ENCODE measurements at places on chromosomes 11 and 22. TPM values are rescaled to one million over a fixed set of nuclear protein-coding genes. Genes with fewer than 3 reads are reported as not detected.

IL18BP gene
- total RNA-seq = 21.5 TPM

DNA sequence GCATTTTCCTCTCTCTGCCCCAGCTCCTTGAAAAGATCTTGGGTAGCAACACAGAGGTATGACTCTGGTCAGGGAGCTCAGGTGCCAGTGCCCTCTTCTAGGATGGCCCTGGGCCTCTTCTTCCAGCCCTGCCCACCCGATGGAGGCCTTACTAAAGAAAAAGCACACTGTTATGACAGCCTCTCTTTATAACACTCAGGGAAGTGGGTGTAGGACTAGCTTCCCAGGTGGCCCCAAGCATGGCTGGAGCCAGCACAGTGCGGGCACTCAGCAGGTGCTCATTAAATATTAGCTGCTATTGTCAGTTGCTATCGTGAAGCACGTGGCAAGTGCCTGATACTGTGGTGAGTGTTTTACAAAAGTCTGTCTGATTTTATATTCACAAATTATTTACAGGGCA lies 127.2 kb upstream of the B3GAT1 start:
- DNase-seq = peak; percentile 46

- peak; percentile 48 for DNase-seq
These were observed 10.3 kb downstream of the PARVG start for GRCh38 chr22:44191036-44191454.

DNA sequence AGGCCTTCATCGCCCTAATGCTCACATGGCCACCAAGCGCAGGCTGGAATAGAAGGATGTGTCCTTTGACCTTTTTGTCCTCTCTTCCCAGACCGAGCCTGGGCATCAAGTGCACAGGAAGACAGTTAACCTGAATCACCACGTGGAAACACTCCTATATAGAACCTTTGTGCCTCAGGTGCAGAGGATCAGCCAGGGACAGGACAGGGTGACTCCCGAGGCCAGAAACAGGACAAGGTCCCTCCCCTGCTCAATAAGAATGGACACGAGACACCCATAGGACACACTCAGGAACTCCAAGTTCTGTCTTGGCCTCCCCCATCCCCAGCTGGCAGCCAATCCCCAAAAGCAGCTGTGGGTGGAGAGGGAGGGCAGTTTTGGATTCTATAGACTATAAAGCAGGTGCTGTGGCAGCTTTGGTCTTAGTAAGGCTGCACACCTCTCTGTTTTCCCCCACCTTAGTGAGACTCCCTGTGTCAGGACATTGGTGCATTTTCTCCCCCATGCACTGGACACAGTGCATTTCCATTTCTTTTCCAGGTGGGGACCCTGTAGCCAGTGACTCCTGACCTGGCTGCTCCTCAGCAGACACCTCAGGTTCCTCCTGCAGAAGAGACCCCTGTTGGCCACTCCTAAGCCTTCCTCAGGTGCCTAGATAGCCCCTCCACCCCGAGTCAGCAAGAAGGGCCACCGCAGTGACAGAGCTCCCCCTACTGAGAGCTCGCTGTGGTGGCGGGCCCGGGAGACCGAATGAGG lies 43.6 kb upstream of the POU2AF1 start:
- DNase-seq = peak; percentile 83

SERHL2 gene
- total RNA-seq = 1.2 TPM

GRCh38 chr11:34234086-34234740 lies 123.6 kb downstream of the ABTB2 start:
- no peak for DNase-seq

WNT11 gene
- total RNA-seq = 8.7 TPM

DNA sequence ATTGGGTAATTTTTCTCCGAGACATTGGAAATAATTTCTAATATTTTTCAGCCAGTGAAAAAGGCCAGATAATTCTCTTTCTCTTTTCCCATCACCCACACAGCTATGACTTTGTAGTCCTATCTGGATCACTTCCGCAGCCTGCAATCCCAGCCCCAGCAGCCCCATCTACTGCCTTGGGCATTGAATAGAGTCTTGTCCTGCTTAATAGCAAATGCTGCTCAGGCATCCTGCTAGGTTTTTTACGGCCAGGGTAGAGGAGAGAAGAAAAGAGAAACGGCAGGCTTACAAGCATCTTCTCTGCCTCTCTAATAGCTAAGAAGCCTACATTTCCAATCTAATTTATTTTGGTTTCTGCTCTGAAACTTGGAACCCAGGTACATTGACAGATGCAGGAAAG lies 154.3 kb upstream of the B3GAT1 start:
- no peak for DNase-seq

- no peak for DNase-seq
These were observed 87.7 kb upstream of the ALX4 start for GRCh38 chr11:44397586-44398178.

- DNase-seq = no peak
These were observed 37.8 kb downstream of the ISX start for GRCh38 chr22:35103761-35104160.

NAALAD2 gene
- 2.6 TPM for total RNA-seq

DNA sequence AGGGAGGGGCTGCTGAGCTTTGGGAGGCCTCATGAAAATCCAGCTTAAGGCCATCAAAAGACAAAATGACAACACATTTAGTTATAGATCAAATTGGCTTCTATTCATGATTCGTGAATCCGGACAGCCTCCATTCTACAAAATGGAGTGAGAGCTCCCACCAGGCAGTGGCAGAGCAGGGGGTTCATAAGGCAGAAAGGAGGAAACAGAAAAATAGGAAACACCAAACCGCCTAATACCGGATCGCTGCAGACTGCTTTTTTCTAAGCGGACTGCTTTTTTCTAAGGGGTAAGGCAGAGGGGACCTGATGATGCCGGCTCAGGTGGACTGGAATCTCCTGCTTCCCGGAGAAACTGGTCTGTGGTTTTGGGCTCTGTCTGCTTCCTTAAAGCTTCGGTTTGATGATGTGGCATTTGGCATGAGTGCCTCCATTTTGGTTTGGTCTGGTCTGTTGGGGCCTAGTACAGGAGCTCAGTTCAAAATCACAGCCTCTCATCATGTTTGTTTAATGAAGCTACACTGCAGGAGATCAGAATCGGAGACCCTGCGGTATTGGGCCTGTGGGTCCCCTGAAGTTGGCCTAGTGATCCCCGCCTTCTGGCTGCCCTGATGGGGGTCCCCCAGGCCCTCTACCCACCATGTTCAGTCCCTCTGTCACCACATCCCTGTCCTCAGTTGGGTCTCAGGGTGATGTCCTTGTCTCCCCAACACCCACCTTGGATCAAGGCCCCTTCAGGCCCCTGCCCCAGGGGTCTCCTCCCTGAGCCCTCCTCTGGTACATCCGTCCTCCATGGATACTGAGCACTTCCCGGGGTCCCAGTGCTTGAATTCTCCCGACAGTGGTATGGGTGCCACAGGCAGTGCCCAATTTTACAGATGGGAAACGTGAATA lies 1.2 kb downstream of the ALDH3B1 start:
- DNase-seq = peak; percentile 60

DNA sequence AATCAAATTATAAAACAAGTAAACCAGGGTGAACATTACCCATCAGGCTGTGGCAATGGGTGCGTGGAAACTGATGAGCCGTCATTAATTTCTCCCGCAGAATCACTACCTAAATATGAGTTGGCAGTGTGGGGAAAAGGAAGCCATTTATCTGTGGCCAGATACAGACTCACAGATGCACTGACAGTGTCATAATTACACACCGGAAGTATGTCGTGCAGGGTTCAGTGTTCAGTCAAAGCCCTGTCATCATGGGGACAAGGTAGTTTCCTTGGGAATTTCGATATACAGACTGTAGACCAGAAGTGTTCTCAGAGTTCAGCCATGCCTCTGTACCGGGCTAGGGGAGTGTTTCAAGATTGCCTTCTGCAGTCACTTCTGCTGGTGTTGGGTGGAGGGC lies 119.2 kb upstream of the SEZ6L start:
- no peak for DNase-seq

PLCB3 gene
- 32.4 TPM for total RNA-seq
